Sciatic nerve (tissue), 2 donors: ENCODE measurements at places on chromosomes 2 and 18. TPM values are rescaled to one million over a fixed set of nuclear protein-coding genes. Genes with fewer than 3 reads are reported as not detected.
A peak's percentile ranks its signal among the peaks of the same experiment; 100 is the strongest.

GRCh38 chr2:50863856-50864255 lies 168.1 kb downstream of the NRXN1 start:
- DNase-seq: no peak

Gene NAGK
- 125 TPM for total RNA-seq

DNA sequence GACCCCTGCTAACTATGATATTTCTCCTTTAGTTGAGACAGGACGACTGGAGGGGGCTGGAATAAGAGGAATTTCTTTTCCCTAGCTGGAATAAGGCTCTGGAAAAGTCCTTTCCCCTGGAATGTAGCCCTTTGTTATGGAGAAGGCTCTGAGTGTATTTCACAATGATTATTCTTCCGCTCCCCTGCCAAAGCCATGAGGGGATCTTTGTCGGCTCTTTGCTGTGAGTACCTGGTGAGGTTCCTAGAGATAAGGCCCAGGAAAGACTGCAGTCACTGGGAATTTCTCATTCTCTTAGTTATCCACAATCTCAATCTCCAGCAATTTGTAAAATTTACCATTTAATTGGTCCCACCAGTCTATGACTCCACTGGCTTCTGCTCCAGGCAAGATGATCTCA lies 340.2 kb upstream of the HNRNPA3 start:
- DNase-seq: no peak

GRCh38 chr2:233380132-233380895 lies 26.0 kb downstream of the DGKD start:
- no peak for DNase-seq

GRCh38 chr18:70194227-70194890 lies 11.1 kb downstream of the RTTN start:
- no peak for DNase-seq

DNA sequence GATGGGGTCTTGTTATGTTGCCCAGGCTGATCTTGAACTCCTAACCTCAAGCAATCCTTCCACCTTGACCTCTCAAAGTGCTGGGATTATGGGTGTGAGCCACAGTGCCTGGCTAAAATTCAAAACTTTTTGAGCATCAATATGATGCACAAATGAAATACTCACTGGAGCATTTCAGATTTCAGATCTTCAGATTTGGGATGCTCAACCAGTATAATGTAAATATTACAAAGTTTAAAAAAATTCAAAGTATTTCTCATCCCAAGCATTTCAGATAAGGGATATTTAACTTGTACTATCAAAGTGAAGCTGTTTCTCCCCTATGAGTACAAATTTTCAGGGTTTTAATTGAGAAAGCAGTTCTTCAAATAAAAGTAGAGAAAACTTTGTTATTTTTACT lies 164.1 kb upstream of the CCDC68 start:
- DNase-seq: no peak

GRCh38 chr2:173568054-173568453 lies 213.4 kb downstream of the CDCA7 start:
- DNase-seq: peak; percentile 62

DNA sequence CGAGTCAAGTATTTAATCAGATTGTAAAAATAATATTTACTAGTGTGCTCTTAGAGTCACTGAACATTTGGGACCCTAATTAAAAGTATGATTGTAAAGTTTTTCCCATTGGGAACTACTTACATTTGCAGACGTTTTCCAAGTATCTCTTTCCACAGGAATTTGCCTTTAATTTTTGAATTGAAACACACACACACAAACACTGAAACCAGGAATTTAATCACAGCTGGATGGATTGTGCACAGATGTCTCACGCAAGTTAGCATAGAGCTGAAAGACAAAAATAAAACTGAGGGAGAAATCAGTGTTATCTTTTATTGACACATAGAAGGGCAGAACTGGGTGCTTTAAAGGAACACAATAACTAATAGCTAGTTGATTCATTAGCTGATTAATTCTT lies 230.7 kb downstream of the RND3 start:
- no peak for DNase-seq

- no peak for DNase-seq
Measured at GRCh38 chr2:9800975-9801726, 42.1 kb upstream of the TAF1B start.

DNA sequence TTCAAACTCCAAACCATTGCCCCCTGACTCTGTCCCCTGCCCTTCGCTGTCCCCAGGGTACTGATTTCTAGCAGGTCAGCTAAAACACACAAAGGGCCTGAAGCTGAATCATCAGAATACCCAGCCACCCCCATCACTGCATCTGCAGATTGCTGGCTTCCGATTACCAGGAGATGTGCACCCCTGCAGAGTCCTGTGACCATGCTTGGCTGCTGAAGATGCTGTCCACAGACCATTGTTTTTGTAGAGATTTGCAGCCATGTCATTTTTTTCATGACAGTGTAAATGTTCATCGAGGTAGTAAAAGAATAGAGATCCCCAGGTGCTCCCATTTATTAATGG lies 463.3 kb downstream of the STK39 start:
- no peak for DNase-seq
